ENCODE measurements at places on chromosomes 1 and 21.
A peak's percentile ranks its signal among the peaks of the same experiment; 100 is the strongest.

- no peak for DNase-seq
These were observed 21.8 kb upstream of the SYNJ1 start for GRCh38 chr21:32749662-32750061.

- DNase-seq: no peak
These were observed 12.9 kb downstream of the DPYD start for GRCh38 chr1:97907886-97908285.

DNA sequence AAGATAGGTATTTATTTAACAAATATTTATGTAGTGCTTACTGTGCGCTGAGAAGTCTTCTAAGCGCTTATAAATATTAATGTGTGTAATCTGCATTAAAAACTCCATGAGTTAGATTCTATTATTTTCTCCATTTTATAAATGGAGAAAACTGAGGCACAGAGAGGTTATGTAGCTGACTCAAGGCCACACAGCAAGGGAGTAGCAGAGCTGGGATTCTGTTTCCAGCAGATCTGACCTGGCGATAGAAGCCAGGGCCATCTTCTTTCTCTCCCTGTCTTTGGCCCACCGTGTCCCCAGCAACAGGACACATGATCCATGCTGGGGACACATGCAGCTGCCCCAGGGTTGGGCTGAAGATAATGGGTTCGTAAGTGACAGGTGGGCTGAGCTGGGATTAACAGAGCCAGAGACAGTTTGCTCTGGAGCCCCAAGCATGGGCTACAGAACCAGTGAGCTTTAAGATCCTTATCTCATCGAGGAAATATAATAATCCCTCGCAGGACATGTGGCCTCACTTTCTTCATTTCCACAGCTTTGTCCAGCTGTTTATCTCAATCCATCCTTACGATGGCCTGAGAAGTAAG is 30.3 kb downstream of the IGSF21 start:
- DNase-seq: no peak

- DNase-seq: peak; percentile 18
These were observed 74.7 kb downstream of the NTPCR start for GRCh38 chr1:233025157-233025556.

DNA sequence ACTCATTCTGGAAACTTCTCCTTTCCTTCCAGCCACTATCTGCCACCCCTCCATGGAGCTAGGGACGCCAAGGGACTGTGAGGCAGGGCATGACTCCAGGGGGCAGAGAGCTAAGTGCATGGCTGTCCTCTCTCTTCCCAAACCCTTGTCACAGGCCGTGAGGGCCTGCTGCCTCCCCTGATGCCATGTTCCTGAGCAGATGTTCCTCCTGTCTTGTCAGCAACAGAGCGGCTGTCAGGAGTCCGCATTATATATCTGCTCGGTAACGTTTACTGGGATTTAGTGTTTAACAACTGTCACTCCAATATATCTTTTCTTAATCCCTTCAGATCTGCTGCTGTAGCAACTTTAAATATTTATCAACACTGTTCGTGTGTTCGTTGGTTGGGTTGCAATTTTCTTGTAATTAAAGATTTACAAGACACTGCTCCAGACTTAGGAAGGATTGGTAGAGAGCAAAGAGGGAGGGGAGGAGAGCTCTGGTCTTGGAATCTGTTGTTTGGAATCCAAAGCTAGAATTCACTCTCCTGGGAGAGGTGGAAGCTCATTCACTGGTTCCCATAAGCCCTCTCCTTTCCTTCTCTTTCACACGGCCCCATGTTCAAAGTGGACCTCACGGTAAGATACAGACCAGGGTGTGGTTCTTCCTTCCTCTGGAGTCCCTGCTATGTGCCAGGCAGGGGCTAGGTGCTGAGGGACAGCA is 76.2 kb downstream of the MDM4 start:
- no peak for DNase-seq
